ENCODE measurements at places on chromosomes 3 and 15.

DNA sequence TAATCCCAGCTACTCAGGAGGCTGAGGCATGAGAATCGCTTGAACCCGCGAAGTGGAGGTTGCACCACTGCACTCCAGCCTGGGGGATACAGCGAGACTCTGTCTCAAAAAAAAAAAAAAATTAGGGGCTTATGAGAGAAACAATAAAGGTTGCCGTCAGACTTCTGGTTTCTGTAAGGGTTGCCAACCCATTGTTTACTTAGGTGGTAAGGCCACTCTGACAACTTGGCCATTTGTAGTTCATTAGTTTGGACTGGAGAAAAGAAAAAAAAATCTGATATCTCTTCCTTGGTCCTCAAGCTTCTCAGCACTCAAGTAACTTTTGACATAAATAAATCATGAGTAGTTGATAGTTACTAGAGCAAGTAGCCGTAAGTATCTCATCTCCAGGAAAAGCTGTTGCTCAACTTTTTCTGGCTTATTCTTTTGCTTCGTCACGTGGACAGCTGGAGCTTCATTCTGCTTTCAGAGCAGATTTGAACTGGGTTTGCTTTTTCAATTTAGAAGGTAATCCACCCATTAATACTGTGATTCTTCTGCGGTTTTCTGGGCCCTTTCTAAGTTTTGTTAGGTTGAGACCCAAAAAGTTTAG is 9.4 kb downstream of the SNX1 start:
- no peak for DNase-seq

DNA sequence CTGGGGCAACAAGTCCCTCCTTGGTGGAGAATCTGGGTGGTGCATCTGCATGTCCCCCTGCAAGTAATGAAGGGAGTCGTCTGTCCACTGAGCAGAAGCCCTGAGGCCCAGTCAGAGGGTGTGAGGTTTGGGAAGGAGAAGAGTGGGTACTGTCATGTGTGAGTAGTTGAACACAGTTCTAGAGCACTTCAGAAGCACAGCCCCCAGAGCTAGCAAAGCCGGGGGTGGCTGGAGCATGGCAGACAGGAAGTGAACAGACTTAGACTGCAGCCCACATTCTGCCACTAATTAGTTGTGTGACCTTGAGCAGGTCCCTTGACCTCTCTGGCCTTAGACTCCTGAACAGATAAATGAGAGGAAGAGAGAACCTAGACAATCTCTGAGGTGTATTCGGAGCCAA is 207.6 kb downstream of the UACA start:
- DNase-seq, result no peak

DNA sequence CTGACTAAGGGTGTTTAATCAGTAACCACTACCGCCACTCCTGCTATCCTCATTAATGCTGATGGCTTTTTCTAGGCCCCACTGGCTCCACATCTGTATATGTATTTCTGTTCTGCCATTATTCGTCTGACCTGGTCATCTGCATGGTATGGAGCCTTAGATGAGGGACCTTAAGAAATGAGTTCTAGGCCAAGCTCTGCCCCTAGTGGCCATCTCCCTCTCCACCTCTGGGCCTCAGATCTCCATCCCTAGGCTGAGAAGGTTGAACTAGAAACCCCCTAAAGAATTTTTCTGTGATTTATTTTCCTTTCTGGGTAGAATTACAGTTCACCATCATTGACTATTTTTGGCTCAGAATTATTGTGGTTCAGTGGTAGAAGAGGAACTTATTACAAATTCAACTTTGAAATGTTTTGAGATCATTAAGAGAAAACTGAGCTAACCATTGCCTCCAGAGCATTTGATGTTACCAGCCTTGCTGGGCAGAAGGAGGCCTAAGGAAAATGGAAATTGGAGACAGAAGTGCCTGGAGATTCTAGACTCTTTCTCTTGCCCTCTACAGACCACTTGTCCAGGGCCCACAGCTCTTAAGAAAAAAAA is 325.2 kb upstream of the NR2E3 start:
- DNase-seq, result no peak

GRCh38 chr3:150460484-150460883 is 52.4 kb downstream of the TSC22D2 start:
- no peak for DNase-seq

- no peak for DNase-seq
These were observed 9.8 kb downstream of the GP5 start for GRCh38 chr3:194389269-194389668.

DNA sequence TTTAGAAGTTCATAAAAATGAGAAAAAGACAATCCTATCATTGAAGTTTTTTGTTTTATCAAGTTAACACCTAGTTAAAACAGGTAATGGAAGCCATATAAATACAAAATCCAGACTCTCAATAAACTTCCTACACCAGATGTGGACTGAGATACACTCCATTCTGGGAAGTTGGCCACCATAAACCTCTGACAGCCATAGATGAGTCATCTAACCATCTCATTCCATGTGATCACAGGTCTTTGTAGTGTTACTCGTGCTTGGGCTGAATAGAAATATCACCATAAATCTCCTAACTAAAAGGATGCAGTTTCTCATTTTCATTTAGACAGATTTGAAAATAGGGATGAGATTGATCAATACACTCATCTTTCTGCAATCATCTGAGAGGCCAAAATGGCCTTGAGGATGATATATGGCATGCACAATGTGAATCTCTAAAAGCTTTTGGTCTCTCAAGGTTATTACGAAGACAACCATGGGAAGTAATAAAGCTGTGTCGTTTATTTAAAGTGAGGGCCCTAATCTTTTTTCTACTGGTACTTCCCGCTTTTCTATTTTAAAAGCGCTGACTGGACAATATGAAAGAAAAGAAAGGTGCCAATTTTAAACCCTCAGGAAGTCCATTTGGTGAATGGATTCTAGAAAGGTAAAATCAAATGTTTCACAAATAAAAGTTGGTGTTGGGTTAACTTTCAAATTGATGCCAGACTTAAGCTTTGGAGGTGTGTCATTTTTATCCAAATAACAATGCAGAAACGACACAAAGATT is 155.5 kb downstream of the POLR2M start:
- no peak for DNase-seq
